Head of caudate nucleus (tissue), 42 donors: ENCODE measurements at places on chromosomes 1 and 21.

DNA sequence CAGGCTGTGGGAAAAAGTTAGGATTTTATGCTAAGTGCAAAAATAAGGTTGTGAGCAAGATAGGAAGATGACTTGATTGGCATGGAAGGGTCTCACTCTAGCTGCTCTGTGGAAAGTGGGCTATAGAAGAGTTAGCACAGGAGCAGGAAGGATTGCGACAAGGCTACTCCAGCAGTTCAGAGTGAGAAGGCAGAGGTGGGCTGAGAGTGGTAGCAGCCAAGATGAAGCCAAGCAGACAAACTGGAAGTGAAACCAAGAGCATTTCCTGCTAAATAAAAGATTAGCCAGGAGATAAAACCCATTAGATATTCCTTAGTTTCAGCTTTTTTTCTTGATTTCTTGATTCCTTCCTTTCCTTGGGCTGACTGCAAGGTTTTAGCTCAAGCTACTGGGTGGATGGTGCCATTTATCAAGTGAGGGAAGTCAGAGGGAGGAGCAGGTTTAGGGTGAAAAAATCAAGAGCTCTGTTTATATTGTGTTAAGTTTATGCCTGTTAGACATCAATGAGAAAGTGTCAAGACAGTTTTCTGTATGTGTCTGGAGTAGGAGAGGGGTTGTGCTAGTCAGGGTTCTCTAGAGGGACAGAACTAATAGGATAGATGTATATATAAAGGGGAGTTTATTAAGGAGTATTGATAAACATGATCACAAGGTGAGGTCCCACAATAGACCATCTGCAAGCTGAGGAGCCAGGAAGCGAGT lies 33.1 kb upstream of the ZNF644 start:
- no peak for DNase-seq

- DNase-seq: no peak
Measured at GRCh38 chr1:41827991-41828570, 90.6 kb downstream of the HIVEP3 start.

DNA sequence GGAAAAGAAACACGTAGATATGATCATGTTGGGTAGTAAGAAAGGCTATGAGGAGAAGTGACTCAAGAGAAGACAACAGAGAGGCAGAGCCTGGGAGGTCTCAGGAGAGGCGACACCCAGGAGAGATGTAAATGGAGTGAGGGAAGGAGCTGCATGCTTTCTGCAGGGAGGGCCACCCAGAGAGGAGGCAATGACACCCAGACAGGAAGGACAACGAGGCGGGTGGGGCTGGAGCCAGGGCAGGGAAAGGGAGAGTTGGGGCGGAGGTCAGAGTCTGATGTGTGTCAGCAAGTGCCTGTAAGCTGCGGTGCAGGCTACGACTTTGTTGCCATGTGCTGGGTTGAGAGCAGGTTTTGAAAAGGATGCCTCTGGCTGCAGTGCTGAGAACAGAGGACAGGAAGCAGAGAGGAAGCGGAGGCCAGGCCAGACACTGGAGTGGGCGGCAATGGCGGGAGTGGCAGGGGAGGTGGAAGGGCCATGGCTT lies 31.3 kb downstream of the SLC1A7 start:
- no peak for DNase-seq

DNA sequence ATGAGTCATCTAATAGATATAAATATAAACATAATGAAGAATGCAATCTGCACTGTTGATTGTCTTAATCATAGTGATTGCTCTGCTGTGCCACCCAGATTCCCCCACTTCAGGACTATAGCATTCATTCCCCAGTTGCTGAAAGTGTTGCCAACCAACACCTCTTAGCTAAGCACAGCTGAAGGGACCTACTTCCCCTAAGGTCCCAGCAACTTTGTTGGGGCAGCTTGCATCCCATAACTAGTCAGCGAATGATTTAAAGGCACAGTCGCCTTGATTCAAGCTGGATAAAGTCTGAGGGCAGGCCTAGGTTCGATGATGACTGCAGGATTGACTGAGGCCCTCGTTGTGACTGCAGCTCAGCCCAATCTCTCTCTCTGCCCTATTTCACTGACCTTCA lies 14.3 kb upstream of the RGS1 start:
- no peak for DNase-seq

DNA sequence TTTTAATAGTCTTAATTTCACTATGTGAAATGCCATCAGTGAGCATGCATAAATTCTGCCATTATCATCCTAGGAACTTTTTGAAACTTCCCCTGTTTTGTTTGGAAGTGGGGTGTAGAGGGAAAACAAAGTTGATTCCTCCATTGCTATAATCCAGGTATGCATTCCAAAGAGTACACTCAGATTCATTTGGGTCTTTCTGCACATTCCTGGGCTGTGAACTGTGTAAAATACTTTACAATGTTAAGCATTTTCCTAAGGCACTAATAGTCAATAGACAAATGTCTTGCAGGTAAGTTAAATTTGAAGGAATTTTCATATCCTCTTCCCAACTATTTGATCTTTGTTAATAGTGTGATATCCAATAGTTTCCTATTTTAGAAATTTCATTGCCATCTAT lies 36.2 kb downstream of the SGIP1 start:
- DNase-seq: no peak
